ENCODE measurements at places on chromosomes 5 and 9. TPM values are rescaled to one million over a fixed set of nuclear protein-coding genes. Genes with fewer than 3 reads are reported as not detected.

Gene IL7R
- 1.3 TPM for total RNA-seq

Gene ENTREP1
- total RNA-seq = 1.6 TPM

Gene AGXT2
- total RNA-seq = not detected

Gene SLC2A8
- total RNA-seq = 9.4 TPM

Gene BARHL1
- not detected for total RNA-seq

Gene FCN2
- not detected for total RNA-seq

Gene EPB41L4B
- 0.30 TPM for total RNA-seq
